ENCODE measurements at places on chromosomes 7 and 10. TPM values are rescaled to one million over a fixed set of nuclear protein-coding genes. Genes with fewer than 3 reads are reported as not detected.

SEMA3E gene
- 2.2 TPM for total RNA-seq

MKI67 gene
- 39.5 TPM for total RNA-seq

TEX36 gene
- not detected for total RNA-seq

DNTT gene
- not detected for total RNA-seq

NPY4R2 gene
- 10.6 TPM for total RNA-seq

TIMM23B gene
- total RNA-seq: 14.9 TPM

TBXAS1 gene
- total RNA-seq: 10.3 TPM

CCL24 gene
- 21.7 TPM for total RNA-seq

PAPOLB gene
- 0.11 TPM for total RNA-seq

DNA sequence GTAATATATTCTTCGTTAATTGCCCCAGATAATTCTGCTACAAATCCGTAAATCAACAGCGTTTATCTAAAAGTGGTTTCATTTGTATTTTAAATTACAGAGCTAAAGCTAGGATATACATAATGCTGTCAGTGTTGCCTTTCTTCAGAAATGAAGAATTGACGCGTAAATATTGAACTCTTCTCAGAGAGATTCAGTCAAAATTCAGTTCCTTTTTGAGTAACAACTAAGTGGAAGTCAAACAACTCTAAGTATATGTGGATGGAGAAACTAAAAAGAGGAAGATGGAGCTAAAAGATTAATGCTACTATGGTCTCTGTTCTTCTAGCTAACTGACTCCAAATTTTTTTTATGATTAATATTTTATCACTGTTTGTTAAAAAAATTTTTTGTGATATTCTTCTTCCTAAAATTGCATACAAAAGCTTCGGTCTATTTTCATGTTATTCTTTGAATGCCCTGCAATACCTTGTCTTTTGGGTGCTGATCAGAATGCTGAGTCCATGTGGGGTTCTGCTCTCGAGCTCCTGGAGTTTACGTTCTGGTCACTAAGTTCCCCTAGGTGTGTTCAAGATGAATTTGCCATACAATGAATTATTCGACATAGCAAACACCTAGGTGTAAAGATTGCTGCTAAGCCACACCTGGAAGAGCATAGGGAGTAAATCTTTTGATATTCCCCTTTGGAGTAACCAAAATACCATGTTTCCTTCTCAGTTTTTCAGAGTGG lies 20.7 kb downstream of the MDFIC start:
- DNase-seq: no peak

DNA sequence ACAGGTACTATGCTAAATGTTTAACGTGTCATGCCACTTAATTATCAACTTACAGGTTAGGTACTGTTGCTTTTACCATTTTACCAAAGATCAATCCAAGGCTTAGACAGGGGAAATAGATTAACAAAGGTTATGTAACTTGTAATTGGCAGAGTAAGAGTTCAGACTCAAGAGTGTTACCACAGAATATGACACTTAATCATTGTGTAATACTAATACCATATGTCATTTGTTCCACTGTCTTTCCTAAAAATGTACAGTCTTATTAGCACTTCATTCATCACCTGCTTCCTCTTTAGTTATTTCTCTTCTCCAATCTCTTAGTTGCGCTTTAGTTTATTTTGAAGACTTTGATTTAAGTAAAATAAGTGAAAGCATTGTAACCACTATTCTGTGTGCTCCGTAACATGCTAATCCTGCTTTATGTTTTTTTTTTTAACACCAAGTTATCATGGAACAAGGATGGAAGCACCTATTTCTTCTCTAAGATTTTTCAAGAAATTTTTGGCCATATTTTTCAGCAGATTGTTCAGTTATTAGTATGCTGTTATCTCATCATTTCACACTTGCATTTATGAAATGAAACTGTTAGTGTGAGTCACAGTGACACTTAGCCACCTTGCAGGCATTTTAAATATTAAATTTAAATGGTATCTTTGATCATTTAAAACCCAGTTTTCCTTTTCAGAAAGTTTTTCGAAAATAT lies 197.3 kb downstream of the PHF14 start:
- DNase-seq: no peak

DNA sequence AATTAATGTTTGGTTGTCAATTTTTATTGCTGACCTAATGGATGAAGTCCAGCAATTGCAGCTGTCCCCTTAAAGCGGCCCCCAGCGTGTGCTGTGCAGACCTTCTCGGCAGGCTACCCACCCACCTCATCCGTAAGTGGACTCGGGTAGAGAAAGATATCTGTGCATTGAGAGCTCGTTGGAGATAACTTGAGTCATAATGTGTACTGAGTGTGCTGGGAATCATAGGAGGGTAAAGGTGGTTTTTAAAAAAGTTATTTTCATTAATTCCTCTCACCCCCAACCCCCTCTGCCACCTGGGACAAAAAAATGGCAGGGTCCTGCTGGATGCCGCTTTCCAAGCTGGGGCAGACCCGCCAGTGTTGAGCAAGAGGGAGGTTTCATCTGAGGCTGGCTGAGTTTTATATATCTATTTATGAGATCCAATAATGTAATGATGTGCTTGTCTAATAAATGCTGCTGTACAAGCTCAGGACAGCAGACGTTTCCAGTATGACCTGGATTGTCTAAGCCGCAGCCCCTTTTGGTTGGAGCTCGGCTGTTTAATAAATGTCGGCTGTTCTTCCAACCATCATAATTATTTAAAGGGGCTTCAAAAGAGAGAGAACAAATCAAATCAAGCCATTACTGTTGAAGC lies 119.1 kb downstream of the NKX6-2 start:
- no peak for DNase-seq

- DNase-seq: peak; percentile 91
Observed at GRCh38 chr7:5532536-5533335, 109.1 kb upstream of the TNRC18 start.

DNA sequence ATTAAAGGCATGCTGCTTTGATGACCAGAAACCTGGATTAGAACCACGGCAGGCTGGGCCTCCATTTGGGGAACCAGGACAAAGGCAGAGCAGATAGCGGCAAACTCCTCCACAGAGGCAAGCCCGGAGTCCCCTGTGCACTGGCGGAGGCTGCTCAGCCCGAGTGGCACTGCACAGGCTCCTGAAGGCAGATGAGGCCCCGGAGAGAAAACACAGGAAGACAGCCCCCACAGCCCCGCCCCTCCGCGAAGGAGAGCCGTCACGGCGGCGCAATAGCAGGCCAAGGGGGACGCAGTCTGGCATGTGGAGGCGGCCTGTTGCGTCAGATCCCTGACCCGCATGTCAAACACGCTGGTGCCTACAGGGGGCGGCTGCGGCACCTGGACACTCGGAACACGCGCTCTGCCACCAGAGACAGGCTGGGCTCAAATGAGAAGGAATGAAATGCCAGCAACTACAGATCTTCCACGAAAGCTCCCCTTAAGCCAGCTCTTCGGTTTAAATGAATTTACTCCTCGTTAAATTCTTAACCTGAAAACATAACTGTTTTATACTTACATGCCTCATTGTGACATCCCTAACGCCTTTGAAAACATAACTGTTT lies 128.5 kb downstream of the MAD1L1 start:
- DNase-seq: peak; percentile 73

DNA sequence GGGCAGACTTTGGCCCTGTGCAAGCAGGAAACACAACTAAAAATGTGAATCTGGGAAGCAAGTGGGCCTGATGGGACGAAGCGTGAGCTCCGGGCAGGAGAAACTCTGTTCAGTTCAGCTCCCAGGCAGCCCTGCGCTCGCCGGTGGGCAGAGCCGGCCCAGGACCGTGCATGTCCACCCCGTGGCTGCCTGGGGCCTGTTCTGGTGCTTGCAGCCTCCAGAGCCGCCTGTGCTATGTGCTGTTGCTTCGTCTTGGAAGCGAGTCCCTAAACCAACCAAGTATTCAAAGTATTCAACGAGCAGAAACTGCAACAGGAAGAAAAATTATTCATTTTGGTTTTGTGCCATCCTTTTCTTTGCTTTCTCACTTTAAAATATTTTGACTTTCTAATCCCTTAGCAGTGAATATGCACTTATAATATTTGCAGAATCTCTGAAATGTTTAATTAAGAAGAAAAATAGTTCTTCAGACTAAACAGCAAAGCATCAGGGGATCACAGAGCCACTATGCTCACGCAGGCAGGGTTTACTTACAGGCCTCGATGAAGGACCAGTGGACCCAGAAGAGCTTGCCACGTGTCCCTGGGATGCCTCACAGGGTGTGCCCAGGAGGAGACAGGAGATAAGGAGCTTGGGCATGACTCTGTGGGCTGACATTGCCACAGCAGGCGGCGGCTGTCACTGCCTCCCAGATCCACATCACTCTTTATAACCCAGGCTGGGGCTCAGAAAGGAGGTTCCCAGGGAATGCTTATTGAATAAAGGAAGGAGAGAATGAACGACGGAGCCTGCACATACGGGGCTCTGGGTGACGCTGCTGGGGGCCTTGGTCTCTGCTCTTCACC lies 45.6 kb downstream of the VIPR2 start:
- peak; percentile 18 for DNase-seq

- no peak for DNase-seq
Observed at GRCh38 chr10:58693919-58694318, 181.2 kb downstream of the BICC1 start.

DNA sequence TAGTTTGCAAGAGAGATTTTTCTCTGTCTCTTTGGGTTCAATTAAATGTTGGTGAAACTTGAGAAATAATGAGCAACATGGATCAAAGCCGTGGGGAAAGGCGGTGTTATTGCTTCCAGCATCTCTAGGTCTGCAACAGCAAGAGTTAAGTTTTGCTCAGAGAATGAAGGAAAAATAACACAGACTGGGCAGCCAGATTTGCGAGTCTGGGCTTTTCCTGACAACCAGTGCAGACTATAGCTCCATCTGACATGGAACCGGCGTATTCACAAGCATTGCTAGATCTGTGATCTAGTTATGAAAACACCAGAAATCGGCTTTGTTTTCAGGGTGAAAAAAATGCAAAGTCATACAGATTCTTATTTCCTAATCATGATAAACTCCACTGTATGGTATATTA lies 110.4 kb downstream of the CAMK1D start:
- DNase-seq: no peak

GRCh38 chr10:29151005-29151404 lies 137.9 kb upstream of the LYZL1 start:
- DNase-seq: no peak

GRCh38 chr7:25597946-25598345 lies 369.7 kb upstream of the NPVF start:
- DNase-seq: no peak

GRCh38 chr7:22725585-22725984 lies 1.4 kb upstream of the IL6 start:
- no peak for DNase-seq

Data from left colon (tissue), 2 donors.